ENCODE measurements at places on chromosomes 13 and 19.

- no peak for DNase-seq
These were observed 8.2 kb downstream of the CAPN12 start for GRCh38 chr19:38736036-38736412.

DNA sequence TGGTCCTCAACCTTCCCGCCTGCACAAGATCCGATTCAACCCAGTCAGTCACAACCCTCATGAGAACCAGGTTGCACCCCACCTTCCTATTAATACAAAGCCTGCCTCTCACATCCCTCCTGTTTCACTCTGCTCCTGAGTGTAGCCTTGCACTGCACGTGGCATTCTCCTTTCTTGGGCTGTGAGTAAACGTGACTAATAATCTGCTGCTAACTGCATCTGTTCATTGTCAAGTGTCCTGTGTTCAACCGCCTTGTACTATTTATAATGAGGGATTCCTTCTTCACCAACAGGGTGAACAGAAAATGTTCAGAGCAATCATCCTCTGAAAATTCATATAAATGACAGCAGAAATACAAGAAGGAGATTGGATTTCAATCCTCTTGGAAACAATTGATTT lies 1608.2 kb downstream of the SLITRK5 start:
- no peak for DNase-seq

DNA sequence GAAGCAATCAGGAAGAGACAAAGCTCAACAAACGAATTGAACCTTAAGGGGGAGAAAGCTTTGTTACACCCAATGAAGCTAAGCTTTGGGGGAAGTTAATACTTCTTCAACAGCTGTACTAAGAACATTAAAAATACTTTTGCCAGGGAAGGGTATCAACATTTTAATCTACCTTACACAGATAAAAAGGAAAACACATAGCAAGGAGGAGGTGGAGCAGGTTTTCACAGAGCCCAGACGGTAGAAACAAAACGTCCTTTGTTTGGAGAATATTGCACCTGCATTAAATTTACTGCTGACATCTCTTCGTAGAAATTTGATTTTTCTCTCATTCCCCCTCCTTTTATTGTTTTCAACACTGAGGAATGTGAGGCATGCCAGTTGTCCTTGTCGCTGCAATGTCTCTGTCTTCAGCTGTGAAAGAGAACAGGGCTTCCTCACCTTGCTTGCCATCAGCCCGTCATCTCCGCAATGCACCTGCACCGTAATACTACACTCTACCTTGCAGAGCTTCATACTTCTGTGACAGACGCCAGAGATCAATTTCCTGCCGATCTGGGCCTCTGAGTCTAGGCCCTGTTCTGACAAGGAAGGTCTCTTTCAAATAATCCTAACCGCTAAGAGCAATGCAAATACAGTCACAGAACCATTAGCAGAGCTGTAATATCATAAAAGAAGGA lies 270.8 kb downstream of the SPRY2 start:
- no peak for DNase-seq

- no peak for DNase-seq
These were observed 30.2 kb downstream of the GARRE1 start for GRCh38 chr19:34284505-34284904.

DNA sequence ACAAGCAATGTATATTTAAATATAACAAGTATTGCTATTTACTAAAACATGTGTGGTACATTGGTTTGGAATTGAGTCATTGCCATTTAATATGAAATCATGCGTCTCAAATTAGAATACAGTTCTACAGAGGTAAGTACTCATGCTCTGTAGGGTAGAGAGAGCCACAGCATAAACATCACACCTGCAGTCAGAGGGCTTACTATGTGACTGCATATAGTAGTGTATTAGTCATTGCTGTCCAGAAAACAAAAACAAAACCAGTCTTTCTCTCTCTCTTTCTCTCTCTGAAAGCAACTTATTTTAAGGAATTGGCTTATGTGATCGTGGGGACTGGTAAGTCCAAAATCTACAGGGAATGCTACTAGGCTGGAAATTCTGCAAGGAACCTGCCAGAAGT lies 370.3 kb downstream of the GPC5 start:
- no peak for DNase-seq

DNA sequence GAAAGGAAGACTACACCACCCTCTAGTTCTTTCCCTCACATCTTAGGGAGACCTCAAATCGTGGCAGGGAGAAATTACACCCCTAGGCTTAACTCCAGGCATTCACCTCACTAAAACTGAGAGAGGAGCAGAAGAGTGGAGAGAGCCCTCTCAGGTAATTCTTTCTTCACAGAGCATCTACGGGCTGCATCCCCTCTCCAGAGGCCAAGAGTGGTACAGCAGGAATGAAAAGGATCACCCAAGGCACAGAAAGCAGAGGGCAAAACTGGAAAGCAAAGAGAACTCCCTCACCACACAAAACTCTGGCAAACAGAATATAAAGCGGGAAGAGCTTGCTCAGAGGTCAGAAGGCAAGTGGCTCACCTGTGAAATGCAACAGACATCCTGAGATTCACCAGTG lies 661.2 kb downstream of the TBC1D4 start:
- no peak for DNase-seq

- peak; percentile 57 for DNase-seq
These were observed 42.6 kb upstream of the AMER2 start for GRCh38 chr13:25214491-25215252.

DNA sequence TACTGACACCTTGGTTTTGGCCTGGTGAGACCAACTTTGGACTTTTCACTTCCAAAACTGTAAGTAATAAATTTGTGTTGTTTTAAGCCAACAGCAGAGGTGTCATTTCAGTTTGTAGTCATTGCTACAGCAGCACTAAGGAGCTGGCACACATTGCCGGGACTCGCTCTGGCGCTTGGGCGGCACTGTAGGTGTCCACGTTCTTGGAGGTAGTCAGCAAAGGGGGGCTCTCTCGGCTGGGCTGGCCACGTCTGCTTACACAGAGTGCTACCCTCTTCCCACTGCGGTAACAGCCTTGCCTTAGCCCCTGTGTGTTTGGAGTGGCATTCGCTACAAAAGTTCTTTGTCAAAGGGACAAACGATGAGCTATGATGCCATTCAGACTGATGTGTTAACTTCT lies 44.7 kb downstream of the HTR2A start:
- DNase-seq = no peak

GRCh38 chr19:19533841-19534240 lies 4.2 kb upstream of the CILP2 start:
- no peak for DNase-seq

DNA sequence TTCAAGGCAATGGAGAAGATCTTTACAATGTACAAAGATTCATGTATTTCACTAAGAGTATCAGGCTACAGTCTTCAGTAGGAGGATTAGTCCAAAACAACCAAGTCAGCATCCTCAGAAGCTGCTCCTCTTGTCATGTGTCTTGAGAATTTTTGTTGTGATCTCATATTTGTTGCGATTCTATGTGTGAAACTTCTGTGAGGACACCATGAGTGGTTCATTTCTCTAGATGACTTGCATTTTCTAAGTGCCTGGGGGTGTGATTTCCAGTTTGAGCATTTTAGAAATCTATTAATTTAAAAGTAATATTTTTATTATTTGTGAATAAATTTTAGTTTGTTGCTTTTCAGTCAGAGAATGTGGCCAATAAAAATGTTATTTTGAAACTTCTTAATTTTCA lies 94.5 kb downstream of the RAP2A start:
- DNase-seq = no peak

GRCh38 chr19:45752639-45753038 lies 16.4 kb downstream of the SIX5 start:
- DNase-seq = no peak

GRCh38 chr13:31827707-31828106 lies 88.4 kb downstream of the RXFP2 start:
- no peak for DNase-seq

DNA sequence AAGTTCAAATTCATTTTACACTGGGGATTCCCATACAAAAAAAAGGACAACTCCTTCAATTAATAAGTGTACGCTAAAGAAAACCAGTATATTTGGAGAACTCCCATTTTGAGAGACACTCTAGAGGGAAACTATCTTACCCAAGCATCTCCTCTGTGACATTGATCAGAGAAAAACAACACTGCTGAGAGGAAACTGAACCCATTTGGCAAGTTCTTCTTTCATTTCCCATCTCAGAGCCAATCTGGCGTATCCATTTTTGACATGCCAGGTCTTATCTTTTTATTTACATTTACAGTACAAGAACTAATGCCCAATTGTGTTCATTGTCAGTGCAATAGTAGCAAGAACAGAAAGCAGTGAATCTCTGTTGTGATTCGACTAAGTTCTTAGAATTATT lies 30.1 kb downstream of the LIG4 start:
- DNase-seq = no peak

GRCh38 chr13:40517486-40518480 lies 148.7 kb downstream of the FOXO1 start:
- no peak for DNase-seq

- DNase-seq = no peak
These were observed 11.6 kb downstream of the MAP4K1 start for GRCh38 chr19:38606131-38606530.

DNA sequence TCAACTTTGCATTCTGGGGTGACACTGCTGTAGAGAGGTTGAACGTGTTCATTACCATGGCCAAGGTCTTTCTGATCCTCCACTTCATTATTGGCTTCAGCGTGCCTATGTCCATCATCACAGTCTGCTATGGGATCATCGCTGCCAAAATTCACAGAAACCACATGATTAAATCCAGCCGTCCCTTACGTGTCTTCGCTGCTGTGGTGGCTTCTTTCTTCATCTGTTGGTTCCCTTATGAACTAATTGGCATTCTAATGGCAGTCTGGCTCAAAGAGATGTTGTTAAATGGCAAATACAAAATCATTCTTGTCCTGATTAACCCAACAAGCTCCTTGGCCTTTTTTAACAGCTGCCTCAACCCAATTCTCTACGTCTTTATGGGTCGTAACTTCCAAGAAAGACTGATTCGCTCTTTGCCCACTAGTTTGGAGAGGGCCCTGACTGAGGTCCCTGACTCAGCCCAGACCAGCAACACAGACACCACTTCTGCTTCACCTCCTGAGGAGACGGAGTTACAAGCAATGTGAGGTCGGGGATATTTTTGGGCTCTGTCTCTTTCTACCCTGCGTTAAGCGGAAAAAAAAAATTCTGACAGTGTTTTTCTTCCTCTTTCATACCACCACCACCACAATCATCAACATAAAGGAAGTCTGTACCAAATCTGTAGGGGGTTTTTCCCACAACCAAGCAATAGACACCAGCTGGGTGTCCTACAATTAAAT lies 29.5 kb downstream of the FPR3 start:
- DNase-seq = peak; percentile 25

DNA sequence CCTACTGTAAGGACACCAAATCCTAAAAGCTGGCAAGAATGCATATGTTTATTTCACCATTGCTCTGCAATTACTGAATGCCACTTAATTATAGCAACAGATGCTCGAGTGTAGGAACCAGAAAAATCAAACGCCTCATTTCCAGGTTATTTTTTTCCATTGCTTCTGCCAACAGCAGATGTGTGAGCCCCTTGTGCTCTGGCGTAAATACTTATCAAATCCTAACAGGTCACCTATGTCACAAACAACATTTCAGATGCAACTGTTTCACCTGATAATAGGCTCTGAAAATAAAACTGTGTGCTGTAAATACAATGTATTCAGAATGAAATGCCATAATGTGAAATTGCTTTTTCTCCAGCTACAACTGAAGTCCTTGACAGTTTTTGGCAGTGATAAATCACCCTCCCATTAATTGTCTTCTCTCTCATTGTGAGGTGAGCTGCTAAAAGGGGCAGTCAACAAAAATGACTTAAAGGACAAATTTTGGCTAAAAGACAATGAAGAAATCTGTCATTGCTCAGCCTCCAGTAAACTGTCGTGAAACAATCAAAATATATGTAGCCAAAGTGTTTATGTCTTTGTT lies 344.0 kb downstream of the DACH1 start:
- no peak for DNase-seq

DNA sequence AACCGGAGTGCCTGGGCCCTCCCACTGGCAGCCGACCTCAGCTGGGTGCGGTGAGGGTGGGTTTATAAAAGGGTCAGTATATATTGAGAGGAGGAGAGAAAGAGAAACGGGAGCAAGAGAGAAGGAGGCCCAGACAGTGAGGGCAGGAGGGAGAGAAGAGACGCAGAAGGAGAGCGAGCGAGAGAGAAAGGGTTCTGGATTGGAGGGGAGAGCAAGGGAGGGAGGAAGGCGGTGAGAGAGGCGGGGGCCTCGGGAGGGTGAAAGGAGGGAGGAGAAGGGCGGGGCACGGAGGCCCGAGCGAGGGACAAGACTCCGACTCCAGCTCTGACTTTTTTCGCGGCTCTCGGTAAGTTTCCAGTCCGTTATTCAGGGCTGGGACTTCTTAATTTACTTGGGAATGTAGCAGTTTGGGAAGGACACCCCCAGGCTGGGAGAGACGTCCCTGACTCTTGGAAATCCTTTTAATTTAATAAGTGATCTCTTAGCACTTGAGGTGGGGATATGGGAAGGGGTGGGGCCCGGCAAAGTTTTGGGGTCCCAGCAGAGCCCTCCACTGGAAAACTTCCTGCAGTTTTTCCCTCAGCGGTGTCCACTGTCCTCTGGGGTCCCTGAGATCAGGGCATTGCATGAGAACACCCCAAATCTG lies at the start of gene EMP3:
Gene EMP3 (plus strand): TSS at position 288 of the 646 bp plus-strand sequence. CDS start 1,293 bp downstream, outside the sequence.
- DNase-seq = peak; percentile 93

DNA sequence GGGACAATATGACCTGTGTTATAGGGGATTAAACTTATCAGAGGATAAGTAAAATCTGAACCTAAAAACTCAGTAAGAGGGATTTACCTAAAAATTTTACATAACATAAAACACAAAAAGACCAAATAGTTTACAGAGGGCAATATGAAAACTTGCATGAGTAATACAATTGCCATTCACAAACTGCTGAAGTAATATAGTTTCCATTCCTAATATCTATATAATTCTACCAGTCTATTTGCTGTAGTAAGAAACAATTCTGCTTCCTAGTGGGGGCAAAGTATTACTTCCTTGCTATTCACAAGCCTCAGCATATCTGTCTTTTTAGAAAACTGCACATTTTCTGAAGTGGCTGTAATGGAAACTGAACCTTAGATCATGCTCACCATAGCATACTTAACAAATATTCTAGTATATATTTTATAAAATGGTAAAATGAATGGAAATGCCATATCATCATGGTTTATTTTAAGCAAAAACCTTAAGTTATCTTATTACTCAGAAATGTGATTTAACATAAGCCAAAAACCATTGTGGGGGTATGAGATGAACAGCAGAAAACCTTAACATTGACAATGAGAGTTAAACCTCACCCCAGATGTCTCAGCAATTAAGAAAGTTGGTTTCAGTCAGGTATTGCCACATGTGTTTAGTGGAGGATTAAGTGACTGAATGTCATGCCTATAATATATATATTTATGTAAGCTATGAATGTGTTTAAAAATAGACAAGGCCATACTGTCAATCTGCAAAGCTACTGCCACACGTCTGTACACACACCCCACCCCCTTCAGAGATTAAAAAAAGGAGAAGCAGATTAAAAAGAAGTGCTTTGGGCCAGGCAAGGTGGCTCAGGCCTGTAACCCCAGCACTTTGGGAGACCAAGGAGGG lies 136.8 kb downstream of the MIPEP start:
- DNase-seq = no peak
